ENCODE measurements at places on chromosomes 3 and 15.

- no peak for DNase-seq
Measured at GRCh38 chr3:30098243-30098642, 508.2 kb upstream of the TGFBR2 start.

DNA sequence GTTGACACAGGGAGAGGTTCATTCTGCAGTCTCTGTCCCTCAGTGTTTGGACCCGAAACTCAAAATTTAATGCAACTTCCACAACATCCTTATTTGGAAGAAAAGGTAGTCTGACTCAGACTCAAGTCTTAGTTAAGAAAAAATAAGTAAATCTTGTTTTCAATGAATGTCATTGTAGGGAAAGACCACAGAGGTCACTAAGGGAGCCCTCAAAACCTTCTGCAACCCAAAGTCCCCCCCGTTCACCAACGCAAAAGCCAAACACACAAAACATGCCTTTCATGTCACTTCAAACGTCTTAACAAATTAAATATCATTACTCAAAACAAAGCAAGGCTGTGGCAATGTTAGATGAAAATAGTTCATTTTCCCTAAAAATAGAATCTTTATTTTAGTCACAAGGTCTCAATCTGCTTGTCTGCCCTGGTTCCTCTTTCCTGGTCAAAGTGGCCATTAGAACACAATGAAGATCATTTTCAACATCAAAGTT is 20.9 kb upstream of the SSUH2 start:
- DNase-seq: no peak

GRCh38 chr15:67189326-67190051 is 65.0 kb downstream of the AAGAB start:
- no peak for DNase-seq

GRCh38 chr3:43146599-43146998 is 40.7 kb upstream of the POMGNT2 start:
- DNase-seq: no peak

- no peak for DNase-seq
Measured at GRCh38 chr3:87335931-87336330, 59.5 kb upstream of the POU1F1 start.

DNA sequence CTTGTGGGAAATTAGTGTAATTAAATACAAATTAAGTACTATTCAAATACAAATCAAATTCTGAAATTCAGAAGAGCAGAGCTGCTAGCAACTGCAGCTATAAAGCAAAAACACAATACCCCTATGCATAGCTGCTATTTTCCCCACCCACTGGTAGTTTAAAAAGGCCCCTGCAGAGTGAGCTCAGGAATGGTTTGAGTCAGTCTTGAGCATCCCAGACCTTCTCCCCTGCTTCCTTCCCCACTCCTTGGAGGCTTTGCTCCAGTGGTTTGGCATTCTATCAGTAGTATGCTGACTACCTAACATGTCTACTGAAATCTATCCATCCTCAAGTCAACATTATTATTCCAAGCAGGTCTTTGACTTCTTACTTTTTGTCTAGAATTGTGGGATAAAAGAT is 53.0 kb downstream of the EFHB start:
- DNase-seq: no peak

DNA sequence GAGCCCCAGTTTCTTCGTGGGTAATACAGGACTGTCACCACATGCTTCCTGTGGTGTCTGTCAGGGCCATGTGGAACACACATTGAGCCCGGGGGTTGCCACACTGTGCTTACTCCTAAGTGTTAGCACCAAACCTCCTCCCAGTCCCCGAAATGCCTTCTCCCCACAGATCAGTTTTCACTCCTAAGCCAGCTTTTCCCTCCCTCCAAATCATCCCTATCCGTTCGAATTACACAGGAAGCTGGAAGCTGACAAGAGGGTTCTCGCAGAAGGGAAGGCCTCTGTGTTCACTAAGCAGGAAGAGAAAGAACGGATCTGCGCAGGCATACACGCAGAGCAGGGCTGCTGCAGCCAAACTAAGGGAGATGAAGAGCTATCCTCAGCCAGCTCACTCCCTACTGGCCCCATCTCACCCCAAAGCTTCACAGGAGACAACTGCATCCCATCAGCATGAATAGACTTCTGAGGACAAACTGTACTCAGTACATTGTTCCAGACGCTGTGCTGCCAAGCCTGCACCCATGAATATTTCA is 32.3 kb downstream of the XXYLT1 start:
- DNase-seq: no peak

DNA sequence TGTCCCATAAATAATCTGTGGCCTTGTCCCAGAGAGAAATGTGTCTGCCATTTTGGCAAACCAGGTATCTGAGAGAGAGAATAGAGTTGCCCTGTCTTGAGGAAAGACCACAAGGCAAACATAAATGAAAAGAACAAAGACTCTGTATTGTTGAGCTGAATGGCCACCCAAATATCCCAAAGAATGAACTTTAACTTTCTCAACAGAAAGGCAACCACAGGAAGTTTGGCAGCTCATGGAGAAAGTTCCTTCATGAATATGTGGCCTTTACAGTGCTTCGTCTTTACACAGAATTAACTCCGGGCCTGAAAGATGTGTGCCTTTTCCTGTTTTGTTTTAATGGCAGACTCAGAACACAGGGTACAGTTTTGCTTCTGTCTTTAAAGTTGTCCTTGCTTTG is 41.4 kb upstream of the THBS1 start:
- DNase-seq: peak; percentile 25

- DNase-seq: no peak
Measured at GRCh38 chr3:173863551-173863950, 466.0 kb downstream of the NLGN1 start.

DNA sequence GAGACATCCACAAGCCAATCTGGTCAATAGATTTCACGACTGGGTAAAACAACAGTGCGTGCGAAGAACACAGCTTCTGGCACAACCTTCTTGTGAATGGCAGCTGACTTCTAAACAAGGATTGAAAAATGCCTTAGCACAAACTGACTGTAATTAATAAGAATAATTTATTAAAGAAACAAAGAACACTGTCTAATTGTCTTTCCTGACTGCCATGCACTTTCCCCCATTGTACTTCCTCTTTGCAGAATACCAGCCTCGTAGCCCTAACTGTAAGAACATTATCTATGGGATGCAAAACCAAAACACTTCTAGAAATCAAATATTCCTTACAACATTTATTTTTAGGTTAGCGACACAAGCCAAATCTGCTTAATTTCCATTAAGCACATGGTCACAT is 6.5 kb downstream of the FOXP1 start:
- no peak for DNase-seq

GRCh38 chr15:77981281-77982126 is 96.0 kb downstream of the TBC1D2B start:
- no peak for DNase-seq

- no peak for DNase-seq
Measured at GRCh38 chr3:73399106-73399505, 225.6 kb downstream of the PDZRN3 start.

DNA sequence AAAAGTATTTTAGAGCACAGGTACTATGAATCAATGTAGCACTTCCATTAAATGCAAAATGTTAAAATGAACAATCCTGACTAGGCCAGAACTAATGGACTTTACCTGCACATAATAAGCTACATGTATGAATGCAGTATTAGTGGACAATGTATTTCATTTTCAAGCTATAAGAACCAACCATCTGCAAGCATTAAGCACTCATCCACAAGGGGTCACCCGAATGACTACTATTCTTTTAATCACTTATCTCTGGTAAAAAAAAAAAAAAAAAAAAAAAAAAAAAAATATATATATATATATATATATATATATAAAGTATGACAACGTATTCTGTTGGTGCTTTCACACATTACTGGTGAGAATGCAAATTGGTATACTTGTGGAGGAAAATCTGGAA is 7.2 kb downstream of the HERC1 start:
- no peak for DNase-seq

GRCh38 chr3:177452831-177453450 is 255.7 kb upstream of the TBL1XR1 start:
- DNase-seq: no peak

GRCh38 chr15:101500865-101501551 is 11.5 kb upstream of the PCSK6 start:
- no peak for DNase-seq

GRCh38 chr15:75696311-75696720 is 16.3 kb downstream of the CSPG4 start:
- no peak for DNase-seq

GRCh38 chr15:93253681-93254080 is 164.7 kb upstream of the RGMA start:
- no peak for DNase-seq

- no peak for DNase-seq
Measured at GRCh38 chr15:70583006-70583405, 180.4 kb downstream of the UACA start.

DNA sequence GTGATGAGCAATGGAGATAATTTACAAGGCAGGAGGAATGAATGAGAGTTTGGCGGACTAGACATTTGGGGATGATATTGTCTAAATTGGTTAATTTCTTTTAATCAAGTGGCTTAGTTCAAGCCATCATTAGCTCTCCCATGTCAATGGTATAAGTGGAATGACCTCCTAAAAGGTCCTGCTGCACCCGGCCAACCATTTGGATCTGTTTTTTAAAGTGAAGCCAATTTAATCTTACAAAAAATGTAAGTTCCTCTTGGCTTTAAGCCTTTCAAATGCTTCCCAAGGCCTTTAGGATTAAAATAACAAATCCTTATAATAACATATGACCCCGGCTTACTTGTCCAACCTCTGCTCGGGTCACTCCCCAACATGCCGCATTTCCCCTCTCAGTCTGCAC is 484.4 kb upstream of the ADAMTS9 start:
- DNase-seq: no peak

DNA sequence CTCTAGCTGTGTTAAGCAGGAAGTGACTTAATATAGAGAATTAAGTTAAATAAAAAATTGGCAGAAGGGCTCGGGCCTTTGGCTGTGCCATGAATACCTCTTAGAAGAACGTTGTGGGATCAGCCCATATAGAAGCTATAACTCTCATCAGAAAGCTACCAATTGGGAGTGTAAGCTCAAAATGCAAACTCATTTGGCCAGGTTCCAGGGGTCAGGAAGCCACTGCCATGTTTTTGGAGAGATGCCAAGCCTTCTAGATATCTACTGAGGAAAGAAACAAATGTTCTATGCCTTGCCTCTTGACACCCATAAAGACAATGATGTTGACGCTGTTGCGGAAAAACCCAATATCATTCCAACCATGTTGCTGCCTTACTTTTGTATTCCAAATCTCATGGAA is 475.2 kb upstream of the TGFBR2 start:
- DNase-seq: no peak

DNA sequence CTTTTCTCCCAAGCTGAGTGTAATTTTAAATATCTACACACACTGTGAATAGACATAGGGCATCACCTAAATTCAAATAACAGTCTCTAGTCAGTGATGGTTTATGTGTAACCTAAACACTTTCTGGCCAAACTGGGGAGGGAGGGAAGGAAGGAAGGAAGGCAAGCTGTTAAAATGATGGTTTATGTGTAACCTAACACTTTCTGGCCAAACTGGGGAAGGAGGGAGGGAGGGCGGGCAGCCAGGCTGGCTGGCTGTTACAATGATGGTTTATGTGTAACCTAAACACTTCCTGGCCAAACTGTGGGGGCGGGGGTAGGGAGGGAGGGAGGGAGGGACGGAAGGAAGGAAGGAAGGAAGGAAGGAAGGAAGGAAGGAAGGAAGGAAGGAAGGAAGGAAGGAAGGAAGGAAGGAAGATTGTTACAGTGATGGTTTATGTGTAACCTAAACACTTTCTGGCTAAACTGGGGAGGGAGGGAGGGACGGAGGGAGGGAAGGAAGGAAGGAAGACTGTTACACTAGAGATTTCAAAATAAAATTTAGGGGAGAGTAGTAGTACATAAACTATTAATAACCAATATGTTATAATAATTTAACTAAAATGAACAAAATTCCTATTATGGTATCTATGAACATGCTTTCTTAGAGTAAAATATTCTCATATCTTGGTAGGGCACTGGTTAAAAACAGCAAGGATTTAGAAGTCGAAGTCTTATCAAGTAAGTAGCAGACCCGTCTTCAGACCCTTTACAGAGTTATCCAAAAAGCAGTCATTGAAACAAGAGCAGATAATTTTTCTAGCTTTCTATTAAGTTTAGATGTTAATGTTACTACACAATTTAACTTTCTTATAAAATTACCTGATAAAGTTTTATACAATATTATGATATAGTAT is 148.1 kb downstream of the LMLN start:
- no peak for DNase-seq

GRCh38 chr3:171960159-171960558 is 79.2 kb upstream of the FNDC3B start:
- no peak for DNase-seq

GRCh38 chr3:189995129-189995528 is 125.6 kb downstream of the P3H2 start:
- no peak for DNase-seq

DNA sequence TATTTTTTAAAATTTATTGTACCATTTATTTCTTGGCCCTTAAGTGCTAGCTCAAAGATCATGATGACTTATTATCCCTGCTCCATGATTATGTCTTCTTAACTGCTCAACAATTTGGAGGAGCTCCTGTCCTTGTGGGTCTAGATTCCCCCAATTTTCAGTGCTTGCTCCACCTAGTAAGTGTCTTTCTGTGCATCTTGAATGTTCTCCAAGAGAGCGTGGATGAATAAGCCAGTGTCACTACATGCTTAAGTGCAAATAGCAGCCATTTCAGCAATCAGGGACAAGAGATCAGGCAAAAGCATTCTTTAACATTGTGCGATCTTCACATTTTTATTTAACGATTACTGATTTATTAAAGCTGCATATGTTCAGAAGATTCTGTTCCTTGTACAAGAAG is 99.4 kb downstream of the ALCAM start:
- no peak for DNase-seq

- no peak for DNase-seq
Measured at GRCh38 chr15:88912500-88912921, 668 bp downstream of the MFGE8 start.

DNA sequence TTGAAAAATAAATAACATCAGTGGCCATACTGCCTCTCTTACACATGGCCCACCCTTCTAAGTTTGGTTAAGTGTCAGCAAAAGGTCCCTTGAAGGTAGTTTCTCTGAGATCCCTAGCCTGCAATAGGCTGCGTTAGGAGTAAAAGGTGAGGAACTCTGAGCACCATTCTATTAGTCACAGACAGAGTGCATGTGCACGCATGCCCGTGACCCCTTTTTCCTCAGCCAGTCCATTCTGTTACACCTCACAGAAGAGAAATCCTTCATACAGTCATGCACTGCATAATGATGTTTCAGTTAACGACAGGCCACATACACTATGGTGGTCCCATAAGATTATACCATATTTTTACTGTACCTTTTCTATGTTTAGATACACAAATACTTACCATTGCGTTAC is 12.5 kb downstream of the RCCD1 start:
- DNase-seq: no peak

DNA sequence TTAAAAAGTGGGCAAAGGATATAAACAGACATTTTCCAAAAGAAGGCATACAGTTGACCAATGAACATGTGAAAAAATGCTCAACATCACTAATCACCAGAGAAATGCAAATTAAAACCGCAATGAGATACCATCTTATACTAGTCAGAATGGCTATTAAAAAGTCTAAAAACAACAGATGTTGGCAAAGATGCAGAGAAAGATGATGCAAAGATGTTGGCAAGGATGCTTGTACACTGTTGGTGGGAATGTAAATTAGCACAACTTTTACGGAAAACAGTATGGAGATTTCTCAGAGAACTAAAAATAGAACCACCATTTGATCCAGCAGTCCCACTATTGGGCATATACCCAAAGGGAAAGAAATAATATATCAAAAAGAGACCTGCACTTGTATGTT is 53.5 kb downstream of the TLNRD1 start:
- no peak for DNase-seq
